ENCODE measurements at places on chromosomes 3 and 15.
A peak's percentile ranks its signal among the peaks of the same experiment; 100 is the strongest.

- DNase-seq: peak; percentile 69
Measured at GRCh38 chr3:67790043-67790442, 135.6 kb upstream of the SUCLG2 start.

GRCh38 chr15:48233246-48233645, 27.1 kb downstream of the SLC12A1 start:
- DNase-seq: no peak

DNA sequence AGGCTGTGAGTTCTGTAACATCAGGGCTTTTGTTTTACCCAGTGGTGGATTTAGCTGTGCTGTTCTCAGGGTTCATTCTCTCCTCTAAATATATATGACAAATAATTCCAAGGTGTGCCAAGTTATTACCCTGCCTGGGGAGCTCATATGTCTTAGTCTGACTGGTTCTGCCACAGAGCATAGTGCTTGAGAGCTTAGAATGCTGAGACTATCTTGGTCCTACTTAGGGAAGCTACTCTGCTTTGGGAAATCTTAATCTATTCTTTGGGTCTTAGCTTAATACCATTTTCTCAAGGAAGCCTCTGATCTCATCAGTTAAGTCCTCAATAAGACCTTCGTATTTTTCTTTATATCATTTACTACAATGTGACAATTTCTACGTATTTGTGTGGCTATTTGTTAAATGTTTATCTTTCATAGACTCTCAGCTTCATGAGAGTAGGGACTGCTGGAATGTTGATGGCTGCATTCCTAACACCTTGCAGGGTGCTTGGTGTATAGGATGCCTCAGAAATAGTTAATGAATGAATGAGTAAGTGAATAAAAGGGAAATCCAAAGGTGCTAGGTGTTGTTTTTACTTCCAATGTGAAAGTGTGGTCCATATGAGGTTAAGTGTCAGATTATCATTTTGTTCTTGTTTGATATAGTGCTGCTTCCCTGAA, 1.8 kb downstream of the OTOL1 start:
- no peak for DNase-seq

DNA sequence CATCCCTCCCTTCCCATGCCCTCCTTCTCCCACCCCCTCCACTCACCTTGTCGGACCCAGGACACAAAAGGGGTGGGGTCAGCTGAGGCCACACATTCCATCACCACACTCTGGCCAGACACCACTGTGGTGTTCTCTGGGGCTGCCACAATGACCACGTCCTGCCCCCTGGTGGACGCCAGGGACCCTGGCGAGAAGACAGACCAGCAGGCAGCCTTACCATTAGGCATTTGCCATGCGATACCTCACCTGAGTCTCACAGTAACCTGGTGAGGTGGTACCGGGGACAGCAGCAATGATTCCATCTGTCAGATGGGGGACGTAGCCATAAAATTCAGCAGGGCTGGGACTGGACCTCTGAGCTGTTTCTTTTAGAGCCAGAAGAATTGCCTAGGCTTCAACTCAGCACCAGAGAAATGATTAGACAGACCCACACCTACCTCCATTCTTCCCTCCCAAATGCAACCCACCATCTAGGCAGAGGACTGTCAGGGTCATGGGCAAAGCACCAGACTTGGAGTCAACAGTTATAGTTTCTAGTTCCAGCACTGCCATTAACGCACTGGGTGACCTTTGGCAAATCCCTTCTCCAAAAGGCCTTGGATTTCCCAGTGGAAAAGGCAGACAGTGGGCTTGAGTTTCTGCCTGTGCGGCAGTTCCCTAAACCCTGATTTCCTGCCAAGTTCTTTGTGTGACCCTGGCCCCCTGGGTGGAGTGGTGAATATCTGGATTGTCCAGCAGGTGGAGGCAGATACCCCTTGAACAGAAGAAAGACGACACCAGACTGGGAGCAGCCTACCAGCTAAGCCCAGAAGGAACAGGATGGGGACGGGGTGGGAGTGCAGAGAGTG, 21.8 kb downstream of the IGDCC4 start:
- peak; percentile 60 for DNase-seq

- DNase-seq: no peak
Measured at GRCh38 chr15:31060429-31061140, 40.9 kb downstream of the TRPM1 start.

- DNase-seq: no peak
Measured at GRCh38 chr3:160771811-160772459, 15.9 kb downstream of the PPM1L start.

DNA sequence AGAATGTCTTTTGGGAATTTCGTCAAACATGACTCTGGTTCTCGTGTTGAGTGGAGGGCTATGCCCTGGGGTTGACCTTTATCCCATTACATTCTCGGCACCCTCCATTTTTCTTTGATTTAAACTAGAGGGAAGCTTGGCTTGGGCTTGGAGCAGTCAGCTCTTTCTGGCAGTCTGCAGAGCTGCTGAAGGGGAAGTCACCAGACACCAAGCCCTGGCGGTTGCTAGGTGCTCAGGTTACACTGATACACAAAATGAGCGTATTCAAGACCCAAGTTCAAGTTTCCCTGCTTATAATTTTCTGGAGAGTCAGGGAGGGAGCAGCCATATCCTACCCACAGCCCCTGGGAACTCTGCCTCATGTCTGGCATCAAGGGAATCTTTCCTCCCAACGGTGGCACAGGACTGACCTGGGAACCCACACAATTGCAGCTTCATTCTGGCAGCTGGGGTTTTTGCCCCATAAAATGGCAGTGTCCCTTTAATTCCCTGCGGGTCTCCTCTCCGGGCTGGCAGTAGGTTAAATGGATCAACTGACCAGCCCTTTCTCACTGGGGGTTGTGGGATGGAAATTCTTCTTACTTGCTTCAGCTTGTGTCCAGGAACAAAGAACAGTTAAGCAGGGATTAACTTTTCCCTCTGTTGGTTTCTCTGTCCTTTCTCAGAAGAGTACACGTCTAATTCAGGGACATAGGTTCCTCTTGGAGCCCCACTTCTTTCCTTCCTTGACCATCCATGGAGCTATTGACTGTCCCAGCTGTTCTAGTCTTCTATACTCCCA, 110.0 kb upstream of the DLG1 start:
- DNase-seq: no peak

DNA sequence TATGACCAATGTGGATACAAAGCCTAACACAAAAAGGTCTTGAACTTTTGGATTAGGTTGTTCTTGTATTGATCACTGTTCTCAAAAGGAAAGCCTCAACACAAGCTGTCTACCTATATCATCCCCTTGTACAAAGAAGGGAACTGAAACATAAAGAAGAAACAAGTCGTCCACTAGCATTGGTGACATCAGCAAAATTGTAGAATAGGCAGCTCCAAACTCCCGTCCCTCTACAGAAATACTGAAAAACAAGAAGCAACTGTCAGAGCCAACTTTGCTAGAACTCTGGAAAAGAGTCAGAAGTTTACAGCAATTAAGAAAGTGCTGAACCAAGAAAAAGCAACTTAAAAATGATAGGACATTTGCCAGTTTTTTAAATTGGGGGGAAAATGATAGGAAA, 7.5 kb upstream of the NR1I2 start:
- DNase-seq: no peak

- DNase-seq: no peak
Measured at GRCh38 chr15:101318147-101318819, 23.2 kb upstream of the SNRPA1 start.

DNA sequence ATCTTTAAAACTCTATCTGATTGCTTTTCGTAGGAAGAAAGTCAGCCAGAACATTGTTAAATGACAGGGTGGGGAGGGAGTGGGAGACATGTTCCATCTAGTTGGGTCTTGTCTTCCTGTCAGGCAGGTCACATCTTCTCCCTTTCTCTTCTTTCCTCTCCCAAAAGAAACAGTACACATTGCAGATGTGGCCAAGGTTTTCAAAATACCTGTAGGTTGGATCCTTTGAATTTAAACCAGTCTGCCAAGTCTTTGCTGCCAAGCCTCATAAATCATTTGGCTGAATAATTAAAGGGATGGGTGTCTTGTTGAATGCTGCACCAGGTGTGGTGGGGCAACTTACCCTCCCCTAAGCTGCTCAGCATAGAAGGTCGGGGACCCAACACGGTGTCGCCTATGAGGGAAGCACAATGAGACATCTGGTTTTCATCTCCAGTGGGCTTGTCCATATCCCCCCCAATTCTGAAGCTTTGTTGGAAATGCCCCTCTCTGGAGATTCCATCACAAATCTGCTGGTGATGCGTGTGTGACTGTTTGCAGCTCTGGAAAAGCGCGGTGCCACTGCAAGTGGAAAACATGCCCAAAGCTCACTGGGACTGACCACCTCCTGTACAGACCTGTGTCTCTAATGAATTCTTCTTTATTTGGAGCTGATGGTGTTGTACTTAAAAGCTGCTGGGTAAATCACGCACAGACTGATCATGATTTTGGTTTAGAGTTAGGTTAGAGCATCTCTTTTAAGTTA, 112.6 kb downstream of the FILIP1L start:
- DNase-seq: no peak

DNA sequence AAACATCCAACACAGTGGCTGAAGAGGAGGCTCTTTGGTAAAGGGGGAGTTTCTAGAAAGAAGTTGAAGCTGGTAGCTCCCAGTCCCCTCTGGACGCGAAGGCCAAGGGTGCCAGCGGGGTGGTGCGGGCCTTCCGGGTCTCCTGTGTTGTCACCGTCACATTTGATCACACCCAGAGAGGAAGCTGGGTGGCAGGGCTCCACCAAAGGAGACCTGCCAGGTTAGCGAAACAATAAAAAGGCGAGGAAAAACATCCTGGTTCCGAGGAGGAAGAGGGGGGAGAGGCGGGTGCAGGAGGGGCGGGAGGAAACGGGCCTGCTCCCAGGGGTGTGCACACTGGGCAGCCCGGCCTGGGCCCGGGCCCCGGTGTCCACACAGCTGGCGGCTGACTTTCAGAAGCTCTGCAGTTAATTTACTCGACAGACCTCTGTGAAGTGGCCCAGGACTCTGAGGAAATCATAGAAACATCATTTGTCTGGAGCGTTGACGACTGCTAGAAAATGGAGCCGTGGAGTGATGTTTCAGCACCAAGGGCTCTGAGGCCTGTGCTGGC, 12.1 kb downstream of the HEG1 start:
- no peak for DNase-seq

- no peak for DNase-seq
Measured at GRCh38 chr3:125032683-125033082, 23.1 kb downstream of the HEG1 start.

DNA sequence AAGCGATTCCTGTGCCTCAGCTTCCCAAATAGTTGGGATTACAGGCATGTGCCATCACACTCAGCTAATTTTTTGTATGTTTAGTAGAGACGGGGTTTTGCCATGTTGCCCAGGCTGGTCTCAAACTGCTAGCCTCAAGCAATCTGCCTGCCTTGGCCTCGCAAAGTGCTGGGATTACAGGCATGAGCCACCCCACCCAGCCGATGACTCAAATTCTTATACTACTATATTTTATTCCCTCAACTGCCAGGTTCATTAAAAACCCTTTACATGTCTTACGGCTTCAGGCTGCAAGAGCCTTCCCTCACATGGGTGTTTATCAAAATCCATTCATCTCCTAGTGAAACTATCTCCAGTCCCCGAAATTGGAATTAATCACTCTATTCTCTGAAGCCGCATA, 63.4 kb downstream of the CBLB start:
- no peak for DNase-seq

- DNase-seq: peak; percentile 83
Measured at GRCh38 chr3:46812237-46812791, 50.9 kb downstream of the MYL3 start.

DNA sequence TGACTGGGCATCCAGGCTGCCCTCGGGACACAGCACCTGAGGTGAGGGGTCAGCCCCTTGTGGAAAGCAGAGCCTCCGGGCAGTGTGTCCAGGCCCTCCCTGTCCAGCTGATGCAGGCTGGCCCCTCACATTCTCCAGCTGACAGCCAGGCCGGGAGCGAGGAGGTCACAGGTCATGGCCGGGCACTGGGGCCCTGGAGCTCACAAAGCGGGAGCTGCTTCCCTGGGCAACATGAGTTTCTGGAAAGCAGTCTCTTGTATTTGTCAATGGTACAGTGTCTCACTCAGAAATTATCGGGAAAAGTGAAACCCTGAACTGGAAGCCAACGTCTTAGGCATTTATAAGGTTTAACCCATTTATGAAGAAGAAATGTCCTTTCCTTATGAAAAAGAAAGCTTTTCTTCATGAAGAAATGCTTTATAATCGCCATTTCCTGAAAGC, 118.5 kb downstream of the OPA1 start:
- DNase-seq: no peak

DNA sequence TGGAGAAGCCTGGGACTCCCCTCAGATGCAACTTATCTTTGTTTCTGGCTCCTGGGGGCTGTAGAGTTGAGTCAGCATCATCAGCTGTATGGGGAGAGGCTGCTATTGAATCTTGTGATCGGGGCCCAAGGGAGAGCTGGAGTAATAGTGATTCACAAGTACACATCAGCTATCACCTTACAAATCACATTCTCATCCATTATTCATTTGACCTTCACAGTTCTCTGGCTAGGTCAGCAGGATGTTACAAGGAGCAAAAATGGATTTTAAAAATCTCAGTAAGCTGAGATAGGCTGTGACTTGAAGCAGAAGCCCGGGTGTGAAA, 175.0 kb downstream of the OPA1 start:
- no peak for DNase-seq

DNA sequence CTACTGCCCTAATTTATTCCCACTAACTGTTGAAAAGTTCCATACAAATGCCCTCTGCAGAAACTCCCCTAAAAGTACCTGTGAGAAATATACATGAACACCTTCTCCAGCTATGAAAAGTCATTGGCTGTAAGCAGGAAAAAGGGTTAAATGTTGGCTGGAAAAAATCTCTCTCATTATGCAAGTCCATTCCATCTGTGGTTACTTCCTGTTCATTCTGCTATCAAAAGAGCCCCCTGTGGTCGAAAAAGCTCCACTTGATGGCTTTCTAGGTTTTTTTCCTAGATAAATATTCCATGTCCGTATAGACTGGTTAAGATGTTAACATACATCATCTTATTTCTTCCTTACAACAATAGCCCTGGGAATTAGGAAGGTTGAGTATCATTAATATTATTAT, 56.2 kb upstream of the AKAP13 start:
- no peak for DNase-seq

All from stimulated activated CD4-positive, alpha-beta T cell treated with anti-CD3 and anti-CD28 coated beads, Interleukin-2, amount 100 ng/mL, for 24 hours (primary cell).